ENCODE measurements at places on chromosomes 1 and 21.

DNA sequence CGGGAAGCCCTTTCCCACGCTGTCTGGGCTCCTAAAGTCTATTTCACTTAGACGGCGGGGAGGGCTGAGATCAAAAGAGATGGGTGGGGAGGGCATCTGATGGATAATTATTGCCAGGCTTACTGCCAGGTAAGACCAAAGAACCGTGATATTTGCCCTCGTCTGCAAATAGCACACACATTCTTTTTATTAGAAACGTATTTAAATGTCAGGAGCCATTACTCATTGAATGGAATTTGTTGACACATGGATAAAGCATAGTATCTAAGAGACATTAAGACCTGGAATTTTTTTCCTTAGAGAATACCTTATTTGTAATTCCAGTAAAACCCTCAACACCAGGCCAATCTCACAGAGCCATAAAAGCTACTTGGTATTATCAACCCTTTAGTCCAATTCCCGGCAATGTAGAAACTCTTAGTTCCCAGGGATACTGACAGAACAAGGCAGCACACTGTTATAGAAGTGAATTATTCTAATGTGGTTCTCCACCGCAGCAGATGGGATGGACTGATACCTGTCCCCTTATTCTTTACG is 10.6 kb downstream of the URB1 start:
- DNase-seq, result peak; percentile 31

- DNase-seq, result no peak
These were observed 55.2 kb upstream of the PALMD start for GRCh38 chr1:99590578-99591209.

DNA sequence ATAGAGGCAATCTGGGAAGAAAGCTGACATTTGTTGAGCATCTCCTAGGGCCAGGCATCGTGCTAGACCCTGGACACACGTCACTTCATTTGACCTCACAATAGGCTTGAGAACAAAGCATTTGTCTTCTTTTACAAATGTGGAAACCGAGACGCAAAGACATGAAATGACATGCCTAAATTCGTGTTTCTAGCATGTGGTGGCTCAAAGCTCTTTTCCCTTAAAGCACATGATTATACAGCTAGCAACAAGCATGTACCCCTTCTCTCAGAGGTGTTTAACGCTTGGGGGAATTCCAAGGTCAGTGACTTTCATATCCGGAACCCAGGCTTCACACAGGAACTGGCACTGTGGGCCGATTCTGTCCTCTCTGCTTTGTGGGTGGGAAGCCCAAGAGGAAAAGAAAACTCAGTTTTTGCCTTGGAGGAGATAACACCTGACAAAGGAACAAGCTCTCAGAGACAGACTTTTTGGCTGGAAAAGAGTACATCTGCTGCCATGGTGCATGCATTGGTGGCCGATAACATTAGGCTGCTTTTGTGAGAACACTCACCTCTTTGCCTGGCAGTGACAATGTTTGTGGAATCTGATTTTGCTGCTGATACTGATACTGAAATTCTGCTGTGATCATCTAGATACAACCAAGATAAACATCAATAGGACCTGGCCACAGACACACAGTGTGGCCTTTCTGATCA is 15.4 kb upstream of the CD2 start:
- peak; percentile 87 for DNase-seq

- DNase-seq, result no peak
These were observed 394.8 kb downstream of the PRDM2 start for GRCh38 chr1:14094611-14095400.

GRCh38 chr1:56576880-56577405 is 2.4 kb downstream of the PLPP3 start:
- DNase-seq, result no peak

DNA sequence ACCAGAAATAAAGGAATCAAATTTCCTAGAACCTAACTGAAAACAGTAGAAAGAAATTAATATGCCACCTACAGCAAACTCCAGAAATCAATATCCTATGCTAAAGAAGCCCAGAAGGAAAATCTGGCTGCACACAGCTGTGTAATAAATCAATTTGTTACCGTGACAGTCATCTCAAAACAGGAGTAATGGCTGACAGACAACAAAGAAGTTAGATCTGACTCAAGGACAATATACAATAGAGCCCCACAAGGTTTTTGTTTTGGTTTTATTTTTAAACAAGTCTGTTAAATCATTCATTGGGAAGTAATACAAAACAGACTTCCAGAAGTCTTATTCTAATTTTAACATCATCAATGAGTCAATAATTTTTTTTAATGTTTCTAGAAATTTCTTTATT is 168.4 kb downstream of the RERE start:
- DNase-seq, result no peak

- DNase-seq, result no peak
These were observed 54.4 kb upstream of the NEK7 start for GRCh38 chr1:198102454-198102827.

GRCh38 chr1:113890816-113891215 is 3.4 kb upstream of the BCL2L15 start:
- no peak for DNase-seq

DNA sequence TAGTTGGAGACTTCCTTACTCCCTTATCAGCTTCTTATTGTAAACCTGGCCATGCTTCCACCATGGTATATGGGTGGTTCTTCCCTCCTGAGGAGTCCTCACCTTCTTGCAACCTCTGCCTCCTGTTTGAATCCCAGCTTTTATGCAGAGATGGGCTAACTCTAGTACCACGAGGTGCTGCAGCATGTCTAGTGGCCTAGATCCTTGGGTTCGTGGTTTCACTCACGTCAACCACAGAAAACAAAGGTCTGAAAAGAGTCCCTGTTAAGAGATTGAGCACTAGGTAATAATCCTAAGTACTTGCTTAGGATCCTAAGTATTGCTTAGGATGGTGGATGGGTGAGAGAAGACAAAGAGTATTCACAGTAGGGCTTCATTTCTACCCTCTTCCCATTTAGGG is 133.7 kb downstream of the FCRL5 start:
- no peak for DNase-seq

DNA sequence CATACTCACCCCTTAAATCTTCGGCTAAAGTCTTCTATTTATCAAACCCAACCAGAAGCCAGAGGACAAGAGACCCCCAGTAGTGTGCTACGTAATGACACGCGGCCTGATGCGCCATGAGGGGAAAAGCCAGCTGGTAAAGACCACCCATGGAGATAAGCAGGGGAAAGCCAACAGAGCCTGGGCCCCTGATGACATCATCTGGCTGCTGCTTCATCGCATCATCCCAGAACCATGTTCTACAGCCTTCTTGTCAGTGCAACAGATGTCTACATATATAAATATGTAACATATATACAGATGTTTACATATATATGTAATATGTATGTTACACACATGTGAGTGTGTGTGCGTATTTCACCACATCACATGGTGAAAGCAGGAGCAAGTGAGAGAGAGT is 81.7 kb upstream of the VANGL1 start:
- no peak for DNase-seq

DNA sequence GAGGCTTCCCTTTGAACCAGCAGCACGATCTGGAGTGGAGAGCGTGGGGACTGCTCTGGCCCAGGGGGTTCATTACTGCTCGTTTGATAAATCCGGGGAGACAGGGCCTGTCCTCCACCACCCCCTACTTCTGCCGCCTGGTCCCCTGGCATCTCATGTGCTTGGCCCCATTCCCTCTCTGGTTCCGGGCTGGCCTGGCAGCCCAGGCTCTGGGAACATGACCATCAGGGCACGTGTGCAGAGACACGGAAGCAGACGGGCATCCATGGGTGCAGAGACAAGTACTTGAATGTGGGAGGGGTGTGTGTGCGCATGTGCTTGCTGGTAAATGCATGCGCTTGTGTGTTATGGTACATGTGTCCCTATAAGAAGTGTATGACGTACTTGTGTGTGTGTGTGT is 75.5 kb downstream of the KIRREL1 start:
- DNase-seq, result no peak

GRCh38 chr21:38500073-38500472 is 1.8 kb upstream of the ERG start:
- DNase-seq, result no peak

- peak; percentile 67 for DNase-seq
These were observed 39.1 kb downstream of the CLIC6 start for GRCh38 chr21:34707876-34708325.

- DNase-seq, result no peak
These were observed 229.1 kb downstream of the S1PR1 start for GRCh38 chr1:101465941-101466340.

DNA sequence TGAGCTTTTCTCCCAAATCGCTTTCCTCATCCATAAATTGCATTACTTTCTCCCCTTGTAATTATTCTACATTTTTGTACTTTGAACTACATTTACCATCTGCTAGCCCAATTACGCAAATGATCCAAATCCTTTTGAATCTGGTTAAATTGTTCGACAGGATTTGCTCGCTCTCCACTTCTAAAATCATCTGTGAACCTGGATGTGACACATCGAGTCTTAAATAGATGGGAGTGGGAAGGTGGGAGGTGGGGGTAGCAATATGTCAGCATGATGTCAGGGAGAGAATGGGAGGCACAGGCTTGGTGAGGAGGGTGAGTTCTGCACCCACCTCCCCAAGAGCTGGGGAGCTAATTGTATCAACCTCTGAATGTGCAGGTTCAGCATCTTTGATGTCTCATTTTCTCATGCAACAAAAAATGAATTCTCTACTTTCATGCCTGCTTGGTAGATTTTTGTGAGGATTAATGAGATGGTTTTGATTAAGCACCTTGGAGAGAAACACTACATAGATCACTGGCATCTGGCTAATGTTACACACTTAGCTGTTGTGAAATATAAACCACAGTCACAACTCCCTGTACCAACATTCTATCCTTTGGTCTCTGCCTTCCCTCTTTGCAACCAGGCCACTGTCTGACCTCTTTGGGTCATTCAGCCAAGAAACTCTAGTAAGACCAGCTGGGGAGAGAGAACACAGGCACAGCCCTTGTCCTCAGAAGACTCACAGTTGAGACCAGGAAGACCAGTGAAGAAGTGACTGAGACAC is 165.1 kb downstream of the DAB1 start:
- no peak for DNase-seq

- no peak for DNase-seq
These were observed 60.3 kb upstream of the JUN start for GRCh38 chr1:58844176-58844575.

- no peak for DNase-seq
These were observed 112.5 kb upstream of the GFI1 start for GRCh38 chr1:92599184-92599583.

GRCh38 chr1:24896176-24896575 is 33.9 kb downstream of the RUNX3 start:
- no peak for DNase-seq

DNA sequence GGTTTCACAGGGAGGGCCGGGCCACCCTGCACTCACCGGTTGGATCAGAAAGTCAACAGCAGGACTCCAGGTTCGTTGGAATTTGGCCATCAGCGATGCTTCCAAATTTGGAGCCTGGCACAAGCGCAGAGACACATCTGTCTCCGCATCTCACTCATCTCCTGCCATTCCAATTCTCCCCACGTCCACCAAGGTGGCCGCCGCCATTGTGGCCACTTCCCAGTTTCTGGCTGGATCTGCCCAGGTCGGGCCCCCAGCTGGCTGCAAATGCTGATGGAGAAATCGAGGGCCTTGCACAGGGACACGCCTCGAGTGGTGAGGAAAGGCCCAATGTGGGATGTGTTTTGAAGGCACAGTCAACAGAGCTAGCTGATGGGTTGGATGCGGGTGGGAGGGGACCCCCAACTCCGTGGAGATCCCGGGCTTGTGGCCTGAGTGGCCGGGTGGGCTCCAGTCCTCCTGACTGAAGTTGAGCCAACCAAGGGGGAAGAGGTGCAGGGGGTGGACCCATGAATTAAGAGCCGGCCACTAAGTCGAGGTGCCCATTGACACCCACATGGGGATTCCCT is 102.7 kb downstream of the CRYAA start:
- no peak for DNase-seq

DNA sequence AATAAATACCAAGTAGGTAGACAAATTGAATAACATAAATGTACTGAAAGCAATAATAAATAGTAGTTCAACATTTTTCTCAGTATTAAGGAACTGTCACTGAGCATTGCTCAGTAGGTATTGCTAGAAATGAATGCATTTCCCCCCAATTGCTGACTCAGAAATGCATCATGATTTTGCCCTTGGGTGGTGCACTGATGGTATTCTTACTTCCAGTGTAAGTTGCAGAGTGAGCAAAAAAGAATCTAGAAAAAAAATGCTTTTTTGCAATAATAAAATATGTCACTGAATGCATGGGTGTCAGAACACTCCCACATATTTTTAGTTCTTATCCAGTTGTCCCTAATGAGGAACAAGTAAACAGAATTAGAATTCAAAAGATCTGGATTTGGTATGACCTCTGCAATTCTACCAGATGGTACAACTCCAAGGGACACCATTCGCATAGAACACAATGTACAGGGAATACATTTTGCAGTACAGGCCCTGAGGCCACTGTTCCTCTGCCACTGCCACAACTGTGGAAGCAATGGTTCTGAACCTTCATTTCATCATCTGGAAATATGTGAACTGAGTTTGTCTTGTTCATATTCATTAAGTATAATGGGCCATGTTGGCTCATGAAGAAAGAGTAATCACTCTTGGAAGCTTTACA is 78.0 kb downstream of the ATP6V1G3 start:
- DNase-seq, result no peak

- no peak for DNase-seq
These were observed 61.6 kb upstream of the DEPDC1 start for GRCh38 chr1:68558321-68559026.

DNA sequence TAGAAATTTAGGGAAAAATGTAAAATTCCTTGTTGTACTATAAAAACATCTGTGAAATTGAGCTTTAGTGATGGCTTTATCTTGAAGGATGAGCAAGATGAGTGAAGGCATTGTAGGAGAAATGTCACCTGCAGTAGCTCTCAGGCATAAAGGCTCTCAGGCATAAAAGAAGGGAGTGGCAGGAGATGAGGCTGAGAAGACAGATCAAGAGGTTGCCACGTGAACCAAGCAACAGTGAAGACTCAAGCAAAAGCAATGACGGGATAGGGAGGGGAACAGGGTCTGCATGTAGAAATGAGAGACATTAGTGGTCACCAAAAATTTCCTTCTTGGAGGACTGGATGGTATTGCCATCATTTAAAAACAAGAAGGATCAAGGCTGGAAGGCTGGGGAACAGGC is 98.8 kb downstream of the ST3GAL3 start:
- DNase-seq, result no peak

DNA sequence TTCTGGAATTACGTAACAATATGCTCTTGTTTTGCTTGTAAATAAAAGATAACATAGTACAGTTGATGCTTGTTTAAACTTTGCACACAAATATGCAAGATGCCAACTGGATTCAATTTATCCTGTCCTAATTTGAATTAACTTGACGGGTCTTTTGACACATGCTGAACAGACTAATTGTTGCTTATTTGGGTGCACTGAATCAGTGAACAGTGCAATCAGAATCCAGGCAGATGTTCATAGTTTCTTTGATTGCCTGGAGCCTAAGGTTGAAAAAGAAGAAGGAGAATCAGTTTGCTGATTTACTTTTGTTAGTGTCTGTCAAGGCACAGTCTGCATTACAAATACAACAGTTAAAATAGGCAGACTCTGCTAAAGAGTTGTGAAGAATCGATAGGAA is 307.9 kb downstream of the COL11A1 start:
- DNase-seq, result no peak

GRCh38 chr1:43348343-43348808 is 10.4 kb upstream of the CDC20 start:
- DNase-seq, result no peak
